A549 treated with DMSO at 1 μM for 4 hours (cell line): ENCODE measurements at places on chromosomes 3 and 15. TPM values are rescaled to one million over a fixed set of nuclear protein-coding genes. Genes with fewer than 3 reads are reported as not detected.

Gene GOLGA8B
- total RNA-seq: 11.6 to 19.0 TPM (median 17.2 TPM) in 5 replicates

Gene GOLGA6L4
- total RNA-seq: 0.28 to 1.4 TPM (median 1.1 TPM) in 5 replicates

Gene APBA2
- 16.6 to 22.6 TPM (median 19.1 TPM) in 5 replicates for total RNA-seq

Gene INSYN1
- total RNA-seq: 1.4 to 2.6 TPM (median 2.1 TPM) in 5 replicates

Gene NDUFB5
- 43.9 to 55.4 TPM (median 48.1 TPM) in 5 replicates for total RNA-seq

Gene PYGO1
- 7.5 to 9.7 TPM (median 7.9 TPM) in 5 replicates for total RNA-seq

Gene THSD4
- total RNA-seq: 18.0 to 26.1 TPM (median 22.0 TPM) in 5 replicates

Gene EOMES
- total RNA-seq: 1.3 to 2.4 TPM (median 2.1 TPM) in 5 replicates

Gene REC114
- total RNA-seq: not detected in 5 replicates

Gene CCRL2
- 0.15 to 0.38 TPM (median 0.17 TPM) in 5 replicates for total RNA-seq

Gene SLTM
- 75.6 to 86.8 TPM (median 80.6 TPM) in 5 replicates for total RNA-seq

Gene SLITRK3
- not detected in 5 replicates for total RNA-seq

Gene ZNF80
- total RNA-seq: not detected in 5 replicates

Gene OXTR
- total RNA-seq: 7.8 to 11.7 TPM (median 10.2 TPM) in 5 replicates

Gene CCDC54
- not detected in 5 replicates for total RNA-seq

Gene BMF
- total RNA-seq: 1.3 to 4.0 TPM (median 1.6 TPM) in 5 replicates

Gene GPR160
- 1.0 to 2.6 TPM (median 2.0 TPM) in 5 replicates for total RNA-seq

Gene KCNAB1
- total RNA-seq: not detected in 5 replicates

Gene LRRK1
- 19.5 to 26.6 TPM (median 24.9 TPM) in 5 replicates for total RNA-seq

Gene ADAMTS9
- 0.54 to 0.78 TPM (median 0.59 TPM) in 5 replicates for total RNA-seq

Gene WDR5B
- total RNA-seq: 3.0 to 4.1 TPM (median 3.4 TPM) in 5 replicates

Gene TEX9
- 4.1 to 6.3 TPM (median 5.2 TPM) in 5 replicates for total RNA-seq

Gene CHL1
- total RNA-seq: 0.02 TPM in 1 of 5 replicates, not detected in the others

Gene HCLS1
- total RNA-seq: 0.07 to 0.20 TPM (median 0.16 TPM) in 4 of 5 replicates, not detected in the other

Gene MFN1
- total RNA-seq: 17.0 to 23.4 TPM (median 19.5 TPM) in 5 replicates

Gene ULK3
- total RNA-seq: 28.2 to 50.1 TPM (median 34.5 TPM) in 5 replicates

Gene GOLGA8O
- 0.19 to 0.54 TPM (median 0.33 TPM) in 5 replicates for total RNA-seq

Gene CACNA2D3
- total RNA-seq: 0.03 to 0.05 TPM (median 0.05 TPM) in 3 of 5 replicates, not detected in the others

Gene BNC1
- total RNA-seq: 0.49 to 0.65 TPM (median 0.53 TPM) in 5 replicates

Gene KCTD6
- 7.0 to 10.1 TPM (median 10.0 TPM) in 5 replicates for total RNA-seq

Gene CHST13
- 0.25 to 1.0 TPM (median 0.67 TPM) in 5 replicates for total RNA-seq

Gene TTBK2
- total RNA-seq: 1.4 to 2.7 TPM (median 2.5 TPM) in 5 replicates

Gene GCNT3
- total RNA-seq: 156 to 216 TPM (median 179 TPM) in 5 replicates

Gene FSTL1
- total RNA-seq: 62.5 to 103 TPM (median 80.6 TPM) in 5 replicates
